ENCODE measurements at places on chromosomes 5 and 9.

DNA sequence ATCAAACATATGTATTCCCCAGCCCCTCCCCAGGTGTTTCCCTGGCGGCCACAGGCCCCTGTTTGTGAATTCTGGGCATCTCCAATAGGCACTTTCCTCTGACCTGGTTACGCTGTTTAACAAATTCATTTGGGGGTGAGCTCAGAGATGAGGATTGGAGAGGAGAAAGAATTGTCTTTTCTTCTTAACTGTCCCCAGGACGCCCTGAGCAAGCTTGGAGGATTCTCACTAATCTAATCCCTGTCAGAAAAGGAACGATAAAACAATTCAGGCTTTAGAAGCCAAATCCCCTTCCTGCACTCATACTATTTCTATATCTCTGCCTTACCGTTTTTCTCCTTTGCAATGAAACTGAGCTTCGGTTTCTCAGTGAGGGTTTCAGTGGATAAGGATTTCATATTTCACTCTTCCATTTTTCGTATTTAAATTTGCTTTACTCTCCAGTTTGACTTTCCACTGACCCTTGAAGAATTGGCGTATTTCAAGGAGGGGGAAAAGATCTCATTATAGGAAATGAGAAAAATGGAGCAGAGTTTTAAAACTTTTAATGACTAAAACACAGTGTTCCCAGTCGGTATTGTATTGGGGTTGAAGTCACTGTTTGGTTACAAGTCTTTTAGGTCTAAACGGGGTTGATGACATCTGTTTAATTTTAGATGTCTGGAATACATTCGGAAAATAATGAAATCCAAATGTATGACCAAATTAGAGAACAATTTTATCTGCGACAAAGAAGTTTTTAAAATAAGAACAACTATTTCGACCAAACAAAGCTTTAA lies 180.1 kb downstream of the MACROH2A1 start:
- no peak for DNase-seq

DNA sequence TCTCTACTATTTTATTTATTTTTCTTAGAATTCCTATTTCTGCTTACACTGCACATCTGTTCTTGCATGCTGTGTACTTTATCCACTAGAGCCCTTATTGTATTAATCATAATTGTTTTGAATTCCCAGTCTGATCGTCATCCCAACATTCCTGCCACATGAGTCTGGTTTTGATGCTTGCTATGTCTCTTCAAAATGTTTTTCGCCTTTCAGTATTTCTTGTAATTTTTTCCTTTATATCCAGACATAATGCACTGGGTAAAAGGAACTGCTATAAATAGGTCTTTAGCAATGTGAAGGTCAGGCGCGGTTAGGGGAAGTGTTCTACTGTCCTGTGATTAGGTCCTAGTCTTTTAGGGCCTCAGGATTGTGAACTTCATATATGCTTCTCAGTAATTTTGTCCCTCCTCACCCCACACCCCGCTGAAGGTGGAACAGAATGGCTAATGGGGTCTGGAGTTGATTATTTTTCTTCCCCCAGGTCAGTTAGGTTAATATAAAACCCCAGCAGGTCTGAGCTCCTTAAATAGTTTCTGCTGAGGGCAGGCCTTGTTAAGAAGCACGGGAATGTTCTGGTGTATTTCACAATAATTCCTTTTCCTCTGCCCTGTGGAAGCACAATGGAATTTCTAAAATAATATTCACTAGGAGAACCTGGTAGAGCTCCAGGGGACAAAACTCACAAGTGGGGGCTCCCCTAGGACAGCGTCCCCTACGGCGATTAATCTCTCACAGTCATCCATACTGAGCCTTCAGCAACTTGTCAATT lies 146.6 kb upstream of the TUT7 start:
- no peak for DNase-seq

DNA sequence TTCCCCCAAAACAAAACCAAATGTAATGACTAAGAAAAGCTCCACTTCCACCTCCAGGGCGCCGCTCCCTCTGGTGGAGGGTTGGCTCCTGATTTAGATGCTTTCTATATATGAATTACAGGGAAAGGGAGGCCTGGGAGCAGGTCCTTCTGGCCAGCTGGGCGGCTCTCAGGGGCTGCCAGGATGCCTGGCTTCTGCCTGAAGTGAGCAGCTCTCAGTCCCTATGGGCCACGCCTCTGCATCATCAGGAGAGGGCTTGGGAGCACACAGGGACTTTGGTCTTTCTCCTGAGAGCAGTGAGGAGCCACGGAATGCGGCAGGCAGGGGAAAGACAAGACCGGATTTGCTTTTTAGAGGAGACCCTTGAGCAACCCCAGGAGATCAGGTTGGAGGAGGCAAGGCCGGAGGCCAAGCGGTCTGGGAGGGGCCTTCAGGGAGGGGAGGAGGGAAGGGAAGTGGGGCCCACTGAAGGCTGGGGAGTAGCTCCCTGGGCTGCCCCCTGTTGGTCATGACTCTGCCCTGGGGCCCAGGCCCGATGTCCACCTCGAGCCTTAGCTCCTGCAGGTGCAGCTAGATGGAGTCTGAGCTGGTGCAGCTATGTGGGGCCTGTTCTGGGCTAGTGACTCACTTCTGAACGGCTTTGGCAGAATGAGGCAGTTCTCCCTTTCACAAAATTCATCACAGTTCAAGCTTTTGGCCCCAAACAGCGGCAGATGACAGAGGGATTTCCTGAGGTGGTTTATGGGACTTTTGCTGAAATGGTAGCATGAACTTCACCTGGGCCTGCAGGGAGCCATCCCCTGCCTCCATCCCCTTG lies 11.3 kb upstream of the GRHPR start:
- DNase-seq, result no peak

- DNase-seq, result no peak
Measured at GRCh38 chr9:120924698-120925534, 1.7 kb downstream of the TRAF1 start.

GRCh38 chr5:129271308-129271707 lies 176.8 kb downstream of the ISOC1 start:
- peak; percentile 13 for DNase-seq

- DNase-seq, result no peak
Measured at GRCh38 chr5:146751054-146751453, 127.5 kb downstream of the PPP2R2B start.

DNA sequence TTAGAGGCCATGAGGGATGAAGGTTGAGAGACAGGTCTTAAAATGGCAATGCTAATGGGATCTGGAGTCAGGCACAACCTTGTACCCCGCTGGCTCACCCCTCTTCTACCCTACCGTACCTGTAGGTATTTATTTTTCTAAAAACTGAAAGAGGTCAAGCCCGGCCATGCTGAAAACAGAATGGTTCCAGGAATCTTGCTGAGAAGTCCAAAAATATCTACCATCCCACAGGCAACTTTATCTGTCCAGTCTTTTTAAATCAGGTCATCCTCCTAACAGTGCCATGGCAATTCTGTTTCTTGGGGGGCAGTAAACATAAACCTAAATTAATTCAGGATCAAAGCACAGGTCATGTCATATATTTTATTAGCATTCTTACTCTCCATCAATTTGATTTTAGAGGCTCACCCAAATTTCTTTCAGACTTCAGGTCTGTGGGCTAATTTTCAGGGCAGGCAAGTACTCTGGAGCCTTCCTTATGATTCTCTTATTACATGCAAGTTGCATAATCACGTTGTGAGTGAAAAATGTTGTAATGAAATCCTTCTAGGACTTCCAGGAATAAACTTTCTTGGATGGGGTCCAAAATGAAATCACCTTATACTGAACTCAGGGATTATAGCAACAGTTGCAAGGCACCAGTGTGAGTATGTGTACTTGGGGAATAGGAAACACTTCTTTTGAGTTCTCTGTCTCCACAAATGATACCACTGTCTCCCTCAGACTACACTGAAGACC lies 102.7 kb upstream of the NREP start:
- peak; percentile 9 for DNase-seq

- no peak for DNase-seq
Measured at GRCh38 chr9:130058887-130059286, 5.2 kb downstream of the GPR107 start.

DNA sequence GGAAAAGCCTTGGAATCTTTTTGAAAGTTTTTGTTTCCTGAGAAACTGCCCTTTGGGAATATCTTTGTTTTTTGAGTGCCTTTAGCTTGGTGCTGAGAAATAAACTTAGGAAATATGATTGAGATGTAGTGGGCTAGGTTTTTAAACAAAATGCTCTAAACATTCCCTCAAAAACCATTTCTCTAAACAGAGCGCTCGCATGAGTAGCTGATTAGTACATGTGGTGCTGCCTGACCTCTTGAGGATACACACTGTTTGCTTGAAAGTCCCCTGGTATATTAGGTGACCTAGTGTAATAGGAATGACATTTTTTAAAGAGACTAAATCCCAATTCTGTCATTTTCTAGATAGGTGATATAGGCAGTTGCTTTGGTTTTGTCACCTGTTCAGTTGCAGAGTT lies 132.3 kb downstream of the ADAMTSL1 start:
- no peak for DNase-seq

DNA sequence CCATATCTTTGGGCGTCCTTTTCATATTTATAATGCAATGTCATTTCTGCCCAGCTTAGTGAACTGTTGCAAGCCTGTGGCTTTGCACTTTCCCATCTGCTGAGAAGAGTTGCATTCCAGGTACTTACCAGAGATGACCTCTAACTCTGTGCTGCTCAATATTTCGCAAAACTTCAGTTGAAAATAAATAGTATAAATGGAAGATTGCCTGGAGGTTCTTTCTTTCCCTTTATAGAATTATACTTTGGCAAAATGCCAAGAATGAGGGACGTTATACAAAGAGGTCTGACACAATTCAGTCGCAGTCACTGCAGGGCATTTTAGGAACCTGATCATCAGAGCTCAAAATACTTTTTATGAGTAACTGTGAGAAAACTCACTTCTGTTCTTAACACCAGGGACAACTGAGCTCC lies 18.9 kb upstream of the VLDLR start:
- DNase-seq, result no peak

- DNase-seq, result no peak
Measured at GRCh38 chr9:135512904-135513303, 8.3 kb upstream of the LCN1 start.

DNA sequence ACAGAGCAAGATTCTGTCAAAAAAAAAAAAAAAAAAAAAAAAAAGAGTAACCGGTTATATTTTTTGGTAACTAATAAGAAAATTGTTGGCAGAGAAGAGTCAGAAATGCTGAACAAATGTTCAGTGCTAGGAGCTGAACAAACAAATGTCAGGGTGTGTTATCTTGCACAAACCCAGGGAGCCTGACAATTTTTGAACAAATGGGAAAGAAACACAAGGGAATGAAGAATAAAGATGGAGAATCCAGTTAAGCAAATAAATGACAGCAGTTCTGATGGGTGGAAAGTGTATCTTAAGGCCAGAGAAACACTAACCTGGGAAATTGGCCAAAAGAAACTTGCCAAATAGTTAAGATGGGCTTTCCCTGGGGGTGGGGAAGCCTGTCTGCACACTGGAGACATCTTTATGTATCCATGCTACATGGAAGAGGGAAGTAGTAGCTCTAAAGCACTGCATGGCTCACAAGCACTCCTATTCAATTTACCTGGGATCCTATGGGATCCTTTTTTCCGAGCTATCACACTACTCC lies 23.7 kb downstream of the KLHL3 start:
- no peak for DNase-seq

GRCh38 chr5:138611678-138612218 lies 36.5 kb upstream of the HSPA9 start:
- DNase-seq, result no peak

DNA sequence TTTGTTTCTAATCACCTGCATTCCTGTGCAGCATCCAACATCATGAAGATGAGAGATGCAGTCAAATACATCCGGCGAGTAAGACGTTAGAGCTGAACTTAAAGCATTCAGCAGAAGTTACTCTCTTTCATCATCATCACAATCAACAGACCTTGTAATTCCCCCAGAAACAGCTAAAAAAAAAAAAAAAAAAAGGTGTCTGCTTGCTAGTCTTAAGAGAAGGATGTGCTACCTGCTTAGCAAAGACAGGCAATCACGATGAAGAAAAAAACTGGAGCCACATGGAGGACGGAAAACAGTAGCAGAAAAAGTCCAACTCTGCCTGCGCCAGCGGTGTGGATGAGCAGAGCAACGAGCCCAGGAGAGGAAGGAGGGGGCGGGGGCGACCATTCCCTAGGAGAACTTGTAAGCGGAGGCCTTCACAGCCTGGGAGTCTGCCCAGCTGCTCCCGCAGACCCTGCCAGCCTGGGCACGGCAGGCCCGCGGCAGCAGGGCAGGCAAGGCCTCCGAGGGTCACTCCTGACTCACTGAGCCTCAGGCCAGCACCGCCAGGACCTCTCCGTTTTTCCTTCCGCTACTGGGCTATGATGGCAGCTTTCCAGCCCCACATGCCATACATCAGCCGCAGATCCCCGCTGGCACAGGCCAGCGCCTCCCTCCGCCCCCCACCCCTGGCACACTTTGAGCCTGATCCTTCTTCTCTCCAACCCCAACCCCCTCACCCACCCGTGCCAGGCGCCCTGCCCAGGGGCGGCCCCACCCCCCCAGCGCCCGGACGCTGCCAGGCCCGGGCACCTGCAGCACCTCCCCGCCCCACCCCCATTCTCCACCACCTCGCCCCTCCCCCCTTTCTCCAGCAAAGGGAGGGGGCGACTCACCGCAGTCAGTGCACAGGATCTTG lies 1.4 kb downstream of the NRG2 start:
- no peak for DNase-seq

DNA sequence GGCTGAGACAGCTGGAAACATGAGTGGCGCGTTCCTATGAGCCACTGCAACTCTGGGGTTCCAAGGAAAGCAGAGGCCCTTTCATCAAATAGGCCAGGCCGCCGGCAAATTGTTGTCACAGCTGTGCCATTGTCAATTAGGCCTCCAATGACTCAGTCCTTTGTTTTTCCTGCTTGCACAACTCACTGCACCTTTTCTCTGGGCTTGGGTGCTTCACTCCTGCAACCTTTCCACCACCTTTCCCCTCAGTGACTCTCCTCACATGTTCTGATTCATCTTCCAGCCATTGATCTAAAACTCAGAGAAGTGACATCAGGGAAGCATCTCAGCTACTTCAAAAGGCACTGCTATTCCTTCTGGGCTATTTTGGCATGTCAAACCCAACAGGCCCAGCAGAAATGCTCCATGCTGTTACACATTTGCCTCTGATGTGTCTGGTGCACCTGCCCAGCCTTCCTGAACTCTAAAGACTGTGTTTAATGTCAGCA lies 653.7 kb downstream of the NR2F1-AS1 start:
- DNase-seq, result no peak

- DNase-seq, result peak; percentile 65
Measured at GRCh38 chr9:115118879-115119218, 892 bp upstream of the TNC start.

DNA sequence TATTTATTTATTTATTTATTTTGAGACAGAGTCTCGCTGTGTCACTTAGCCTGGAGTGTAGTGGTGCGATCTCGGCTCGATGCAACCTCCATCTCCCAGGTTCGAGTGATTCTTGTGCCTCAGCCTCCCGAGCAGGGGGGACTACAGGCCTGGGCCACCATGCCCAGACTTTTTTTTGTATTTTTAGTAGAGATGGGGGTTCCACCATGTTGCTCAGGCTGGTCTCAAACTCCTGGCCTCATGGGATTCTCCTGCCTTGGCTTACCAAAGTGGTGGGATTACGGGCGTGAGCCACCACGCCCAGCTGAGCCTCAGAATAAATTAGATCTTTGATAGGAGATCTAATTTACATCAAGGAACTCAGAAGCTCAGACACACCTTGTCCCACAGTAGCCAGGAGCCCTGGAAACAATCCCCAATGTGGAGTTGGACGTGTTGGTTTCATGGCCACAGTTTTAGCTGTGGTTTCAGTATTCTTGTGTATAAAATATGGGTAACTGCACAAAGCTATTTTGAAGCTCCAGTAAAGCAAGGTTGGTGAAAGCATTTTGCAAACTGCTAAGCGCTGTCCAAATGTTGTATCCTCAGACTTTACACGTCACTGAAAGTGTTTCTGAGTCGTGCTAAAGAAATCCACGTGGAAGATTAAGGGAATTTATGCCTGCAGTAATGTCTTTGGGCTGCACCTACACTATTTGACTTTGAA lies 3.0 kb upstream of the HNRNPAB start:
- DNase-seq, result no peak

Data from T47D (cell line).